ENCODE measurements at places on chromosomes 16 and 17. TPM values are rescaled to one million over a fixed set of nuclear protein-coding genes. Genes with fewer than 3 reads are reported as not detected.

The TBC1D3H gene
- not detected for total RNA-seq

The RFWD3 gene
- total RNA-seq, result 22.0 TPM

The NOXO1 gene
- total RNA-seq, result 2.2 TPM

The STH gene
- not detected for total RNA-seq

The PHOSPHO1 gene
- total RNA-seq, result not detected

The MT1H gene
- not detected for total RNA-seq

The SPPL2C gene
- total RNA-seq, result not detected

The PPP1R27 gene
- not detected for total RNA-seq

The KRT40 gene
- total RNA-seq, result not detected

The ATP5PD gene
- 301 TPM for total RNA-seq

The TMEM235 gene
- total RNA-seq, result not detected

The GP1BA gene
- not detected for total RNA-seq

The MYLK3 gene
- 0.28 TPM for total RNA-seq

The CX3CL1 gene
- total RNA-seq, result 6.7 TPM

The PSME3IP1 gene
- total RNA-seq, result 47.8 TPM

The TNFRSF17 gene
- total RNA-seq, result not detected

The TBX6 gene
- total RNA-seq, result 3.3 TPM

The TBC1D3G gene
- not detected for total RNA-seq

The KRTAP4-3 gene
- not detected for total RNA-seq

The UTS2R gene
- not detected for total RNA-seq

The CDH8 gene
- 0.21 TPM for total RNA-seq

The C16orf96 gene
- total RNA-seq, result not detected

The SCN4A gene
- total RNA-seq, result not detected

The CCL5 gene
- not detected for total RNA-seq

The IGF2BP1 gene
- total RNA-seq, result 3.4 TPM
